Lung microvascular endothelial cell (primary cell): ENCODE measurements at places on chromosomes 7 and 10. TPM values are rescaled to one million over a fixed set of nuclear protein-coding genes. Genes with fewer than 3 reads are reported as not detected.

- peak; percentile 74 for DNase-seq
These were observed 281.8 kb downstream of the KCNMA1 start for GRCh38 chr10:77355844-77356243.

DNA sequence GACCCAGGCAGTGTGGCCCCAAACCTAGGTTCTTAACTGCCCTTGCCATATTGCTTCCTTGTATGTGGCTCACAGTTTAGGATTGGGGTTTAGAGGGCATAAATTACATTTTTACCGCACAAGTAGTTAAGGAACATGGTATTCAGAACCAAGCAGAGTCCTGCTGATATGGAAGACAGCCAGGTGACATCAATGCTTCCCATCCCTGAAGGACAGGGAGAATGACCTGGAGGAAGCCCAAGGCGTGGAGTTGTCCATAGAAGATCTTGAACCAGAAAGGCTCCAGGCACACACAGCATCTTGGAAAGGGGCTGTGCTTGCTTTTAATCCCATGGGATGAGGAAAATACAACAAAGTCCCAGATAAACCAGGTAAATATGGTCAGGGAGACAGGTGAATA, 48.3 kb downstream of the ATXN7L1 start:
- no peak for DNase-seq

- DNase-seq, result no peak
These were observed 90.4 kb downstream of the SPAG6 start for GRCh38 chr10:22435650-22436049.

DNA sequence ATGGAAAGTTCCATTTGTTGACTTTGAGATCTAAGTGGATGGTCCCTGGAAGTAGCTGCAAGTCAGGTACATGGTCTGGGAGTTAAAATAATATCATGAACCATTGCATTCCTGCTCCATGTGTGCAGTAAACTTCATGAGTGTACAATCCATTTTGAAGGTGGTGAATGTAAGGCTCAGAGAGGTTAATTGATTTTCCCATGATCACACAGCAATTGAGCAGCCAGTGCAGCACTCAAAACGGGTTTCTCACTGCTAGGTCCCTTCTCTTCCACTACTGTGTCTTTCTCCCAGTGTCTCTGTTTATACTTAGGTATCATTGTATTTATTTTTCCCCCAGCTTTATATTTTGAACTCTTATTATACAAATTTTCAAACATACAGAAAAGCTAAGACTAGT, 9.9 kb downstream of the ZSCAN25 start:
- DNase-seq, result no peak

DNA sequence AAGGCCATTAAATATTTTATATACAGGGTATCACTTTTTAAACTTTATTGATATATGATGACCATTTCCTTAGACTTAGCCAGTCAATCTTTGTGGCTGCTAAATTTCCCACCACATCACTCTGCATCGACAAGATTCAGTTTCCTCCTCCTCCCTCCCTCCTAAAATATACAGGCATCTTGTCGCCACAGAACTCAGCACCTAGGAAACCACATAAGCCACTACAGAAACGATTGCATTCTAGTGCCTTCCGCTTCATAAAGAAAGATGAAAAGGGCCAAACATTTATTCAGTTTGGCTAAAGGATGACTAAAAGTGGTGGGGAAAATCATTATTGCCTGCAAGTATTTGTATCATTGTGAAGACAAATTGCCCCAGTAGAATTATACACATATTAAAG, 30.7 kb downstream of the ERCC6 start:
- no peak for DNase-seq

DNA sequence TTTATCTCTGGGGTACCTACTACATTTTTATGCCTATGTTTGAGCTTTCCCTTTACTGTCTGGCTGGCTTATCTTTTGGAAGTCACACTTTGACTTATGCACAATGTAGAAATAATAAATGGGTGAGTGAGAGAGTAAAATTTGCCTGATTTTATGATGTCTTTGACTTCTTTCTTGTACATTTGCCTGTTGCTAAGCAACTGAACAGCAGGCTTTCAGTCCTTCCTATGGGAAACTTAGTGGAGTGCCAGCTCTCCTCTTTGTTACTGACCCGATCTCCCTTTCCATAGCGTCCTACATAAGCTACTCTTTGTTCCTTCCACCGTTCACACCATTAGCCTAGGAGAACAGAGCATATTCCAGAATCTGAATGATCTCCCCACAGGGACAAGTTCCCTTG, 4.2 kb downstream of the TAS2R60 start:
- DNase-seq, result no peak

DNA sequence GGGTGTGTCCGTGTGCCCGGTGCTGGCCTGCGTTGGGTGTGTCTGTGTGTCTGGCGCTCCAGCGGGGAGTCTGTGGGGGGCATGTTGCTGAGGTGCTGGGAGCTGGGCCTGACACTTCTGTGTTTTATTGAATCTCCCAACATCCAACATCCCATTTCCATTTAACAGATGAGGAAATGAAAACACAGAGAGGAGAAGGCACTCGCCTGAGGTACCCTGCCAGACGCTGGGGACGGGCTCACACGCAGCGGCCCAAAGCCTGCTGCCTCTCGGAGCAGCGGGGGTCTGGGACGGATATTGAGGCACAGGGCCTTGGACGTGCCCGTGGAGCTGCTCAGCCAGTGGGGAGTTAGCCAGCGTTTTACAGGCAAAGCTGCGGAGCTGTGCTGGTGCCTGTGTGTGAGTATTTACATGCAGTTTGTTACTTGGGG, 133.9 kb downstream of the DNAJB6 start:
- no peak for DNase-seq

JAZF1 gene
- total RNA-seq, result 1.4 and 2.4 TPM in 2 replicates
